ENCODE measurements at places on chromosomes 5 and 9.

GRCh38 chr9:117763314-117763713 is 59.1 kb downstream of the TLR4 start:
- peak; percentile 46 for DNase-seq

- no peak for DNase-seq
Observed at GRCh38 chr9:92978345-92978875, 31.1 kb downstream of the FGD3 start.

GRCh38 chr5:3509290-3509689 is 86.3 kb upstream of the IRX1 start:
- no peak for DNase-seq

DNA sequence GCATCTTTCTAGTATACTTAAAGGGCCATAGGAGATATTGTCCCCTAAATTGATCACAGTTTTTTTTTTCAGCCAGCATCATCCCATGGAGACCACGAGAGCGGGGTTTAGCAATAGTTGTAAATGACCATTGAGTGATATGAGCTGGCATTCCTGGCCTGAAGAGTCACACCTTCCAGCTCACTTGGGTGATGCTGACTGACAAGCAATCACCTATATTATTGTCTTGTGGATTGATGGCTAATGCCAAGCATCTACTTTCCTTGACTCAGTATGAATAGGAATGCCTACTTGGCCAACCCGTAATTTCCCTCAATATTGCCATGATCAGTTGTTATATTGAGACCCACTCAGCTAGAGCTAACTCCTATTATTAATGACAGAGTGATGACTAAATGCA is 70.5 kb downstream of the ADAMTSL1 start:
- no peak for DNase-seq

GRCh38 chr5:78754655-78755054 is 106.1 kb upstream of the LHFPL2 start:
- DNase-seq: no peak

GRCh38 chr5:66170195-66170919 is 26.3 kb downstream of the SREK1 start:
- no peak for DNase-seq

DNA sequence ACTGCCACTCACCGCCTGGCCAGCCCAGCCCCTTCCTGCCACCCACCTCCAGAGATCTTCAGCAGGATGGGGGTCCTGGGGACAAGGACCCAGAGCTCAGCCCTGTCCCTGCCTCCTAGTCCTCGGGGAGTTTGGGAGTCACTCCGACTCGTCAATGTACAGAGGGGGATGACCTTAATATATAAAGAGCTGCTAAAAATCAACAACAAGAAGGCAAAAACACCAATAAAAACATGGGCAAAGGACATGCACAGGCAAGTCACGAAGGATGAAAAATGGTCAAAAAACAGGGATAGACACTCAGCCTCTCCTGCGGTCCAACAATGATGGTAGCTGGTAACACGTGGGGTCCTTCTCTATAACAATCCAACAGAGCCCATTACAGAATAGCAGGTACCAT is 4.7 kb upstream of the ASB6 start:
- no peak for DNase-seq

- DNase-seq: no peak
Observed at GRCh38 chr5:4847766-4848165, 292.4 kb upstream of the ADAMTS16 start.

DNA sequence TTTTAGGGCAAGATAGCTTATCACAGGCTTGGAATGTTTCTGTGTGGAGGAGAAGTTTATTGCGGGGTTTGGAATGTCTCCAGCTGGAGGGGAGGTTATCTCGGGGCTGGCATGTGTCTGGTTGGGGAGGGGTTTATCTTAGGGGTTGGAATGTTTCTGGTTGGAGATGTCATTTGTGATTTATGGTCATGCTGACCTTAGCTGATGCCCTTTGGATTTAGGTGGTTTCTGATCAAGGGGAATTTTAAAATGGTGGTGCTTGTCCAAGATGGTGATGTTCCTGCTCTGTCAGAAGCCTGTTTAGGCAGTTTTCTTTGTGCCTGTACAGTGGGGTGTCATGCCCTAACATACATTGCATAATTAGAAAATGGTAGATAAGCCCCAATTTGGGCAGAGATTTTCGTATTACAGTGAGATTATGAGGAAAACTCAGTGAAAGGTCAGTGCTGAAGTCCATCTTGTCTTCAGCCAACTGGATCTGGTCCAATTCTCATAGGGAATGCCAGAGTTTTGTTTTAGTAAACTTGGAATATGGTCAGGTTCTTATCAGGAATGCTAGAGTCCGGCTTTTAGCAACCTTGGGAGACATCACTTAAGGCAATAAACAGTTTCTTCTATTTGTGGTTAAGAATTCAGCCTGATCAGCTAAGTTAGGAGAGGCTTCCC is 14.3 kb downstream of the CDK20 start:
- DNase-seq: peak; percentile 44

- no peak for DNase-seq
Observed at GRCh38 chr5:143436871-143437270, 33.4 kb upstream of the NR3C1 start.

GRCh38 chr5:61965490-61965889 is 340.5 kb upstream of the KIF2A start:
- DNase-seq: peak; percentile 51

GRCh38 chr5:141514330-141515133 is 25.7 kb downstream of the PCDHGC5 start:
- DNase-seq: peak; percentile 90

GRCh38 chr5:179504191-179504590 is 46.2 kb upstream of the RUFY1 start:
- no peak for DNase-seq

GRCh38 chr9:84711398-84711777 is 41.9 kb downstream of the NTRK2 start:
- DNase-seq: no peak

GRCh38 chr5:133358271-133358670 is 254.1 kb downstream of the FSTL4 start:
- DNase-seq: no peak

GRCh38 chr5:80414113-80414512 is 6.2 kb downstream of the ZFYVE16 start:
- DNase-seq: no peak

- DNase-seq: no peak
Observed at GRCh38 chr5:96812851-96813250, 5.1 kb upstream of the ERAP1 start.
